NCI-H226 (cell line): ENCODE measurements at places on chromosomes 2 and 18.
A peak's percentile ranks its signal among the peaks of the same experiment; 100 is the strongest.

- DNase-seq = no peak
Observed at GRCh38 chr2:202314116-202314515, 48.6 kb downstream of the NOP58 start.

- DNase-seq = no peak
Observed at GRCh38 chr18:23230686-23231085, 95.4 kb downstream of the CABLES1 start.

DNA sequence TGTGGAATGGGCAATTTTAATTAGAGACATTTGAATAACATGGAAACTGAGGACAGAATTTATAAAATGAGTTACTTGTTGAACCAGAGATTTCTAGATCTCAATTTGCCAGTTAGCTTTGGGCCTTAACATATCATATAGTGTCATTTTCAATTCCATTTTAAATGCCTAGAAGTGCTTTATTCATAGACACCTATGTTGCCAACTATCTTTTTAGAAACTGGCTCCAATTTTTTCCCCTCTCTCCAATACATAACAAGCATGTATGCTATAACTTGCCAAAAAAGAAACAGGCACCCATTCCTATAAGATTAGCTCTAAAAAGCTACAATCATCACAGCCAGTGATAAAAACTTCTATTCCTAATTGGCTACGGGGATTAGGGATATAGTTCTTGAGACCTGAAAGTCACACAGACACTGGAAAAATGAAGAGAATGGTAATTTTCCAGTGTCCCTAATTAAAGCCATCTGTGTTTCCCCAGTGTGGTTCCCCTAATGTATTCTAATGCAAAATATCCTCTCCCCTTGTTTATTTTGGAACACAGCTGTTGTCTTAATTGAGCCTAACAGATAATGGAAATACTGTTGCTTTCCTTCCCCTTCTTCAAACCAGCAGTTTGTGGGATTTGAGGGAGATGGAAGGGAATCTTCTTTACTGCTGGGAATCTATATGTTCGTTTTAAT is 205.5 kb upstream of the FSHR start:
- DNase-seq = no peak

DNA sequence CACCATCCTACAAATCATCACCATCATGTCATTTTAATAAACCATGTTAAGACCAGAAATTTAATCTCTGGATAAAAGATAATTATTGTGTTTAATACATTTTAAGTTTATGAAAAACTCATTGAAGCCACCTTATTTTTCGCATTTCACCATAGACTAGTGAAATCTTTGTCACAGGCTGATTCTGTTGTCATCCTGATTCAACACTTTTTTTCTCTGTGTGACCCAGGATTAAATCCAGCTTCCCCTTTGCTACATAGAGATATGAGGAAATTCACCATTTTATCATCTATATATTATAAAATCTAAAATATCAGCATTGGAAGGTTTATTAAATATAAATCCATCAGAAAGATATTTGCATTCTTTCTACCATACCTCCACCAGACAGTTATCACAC is 29.2 kb upstream of the MRO start:
- no peak for DNase-seq

DNA sequence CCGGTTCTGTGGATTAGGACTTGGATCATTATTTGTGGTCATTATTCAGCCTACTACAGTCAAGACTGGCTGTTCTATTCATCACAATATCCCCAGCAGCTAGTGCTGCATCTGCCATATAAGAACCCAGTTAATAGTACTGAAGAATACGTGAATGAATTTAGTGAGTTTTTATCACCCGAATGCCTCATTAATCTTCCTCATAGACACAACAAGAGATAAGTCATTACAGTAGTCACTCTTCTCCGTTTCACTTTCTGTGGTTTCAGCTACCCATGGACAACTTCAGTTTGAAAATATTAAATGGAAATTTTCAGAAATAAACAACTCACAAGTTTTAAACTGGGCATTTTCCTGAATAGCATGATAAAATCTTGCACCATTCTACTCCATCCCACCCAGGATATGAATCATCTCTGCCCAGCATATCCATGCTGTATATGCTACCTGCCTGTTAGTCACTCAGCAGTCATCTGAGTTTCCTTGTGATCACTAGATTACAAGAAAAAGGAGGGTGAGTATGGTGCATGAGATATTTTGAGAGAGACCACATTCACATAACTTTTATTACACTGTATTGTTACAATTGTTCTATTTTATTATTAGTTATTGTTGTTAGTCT is 363.7 kb upstream of the CHAC2 start:
- peak; percentile 95 for DNase-seq
